ENCODE measurements at places on chromosomes 7 and 10.

- no peak for DNase-seq
Measured at GRCh38 chr10:66329147-66329546, 596.7 kb upstream of the LRRTM3 start.

DNA sequence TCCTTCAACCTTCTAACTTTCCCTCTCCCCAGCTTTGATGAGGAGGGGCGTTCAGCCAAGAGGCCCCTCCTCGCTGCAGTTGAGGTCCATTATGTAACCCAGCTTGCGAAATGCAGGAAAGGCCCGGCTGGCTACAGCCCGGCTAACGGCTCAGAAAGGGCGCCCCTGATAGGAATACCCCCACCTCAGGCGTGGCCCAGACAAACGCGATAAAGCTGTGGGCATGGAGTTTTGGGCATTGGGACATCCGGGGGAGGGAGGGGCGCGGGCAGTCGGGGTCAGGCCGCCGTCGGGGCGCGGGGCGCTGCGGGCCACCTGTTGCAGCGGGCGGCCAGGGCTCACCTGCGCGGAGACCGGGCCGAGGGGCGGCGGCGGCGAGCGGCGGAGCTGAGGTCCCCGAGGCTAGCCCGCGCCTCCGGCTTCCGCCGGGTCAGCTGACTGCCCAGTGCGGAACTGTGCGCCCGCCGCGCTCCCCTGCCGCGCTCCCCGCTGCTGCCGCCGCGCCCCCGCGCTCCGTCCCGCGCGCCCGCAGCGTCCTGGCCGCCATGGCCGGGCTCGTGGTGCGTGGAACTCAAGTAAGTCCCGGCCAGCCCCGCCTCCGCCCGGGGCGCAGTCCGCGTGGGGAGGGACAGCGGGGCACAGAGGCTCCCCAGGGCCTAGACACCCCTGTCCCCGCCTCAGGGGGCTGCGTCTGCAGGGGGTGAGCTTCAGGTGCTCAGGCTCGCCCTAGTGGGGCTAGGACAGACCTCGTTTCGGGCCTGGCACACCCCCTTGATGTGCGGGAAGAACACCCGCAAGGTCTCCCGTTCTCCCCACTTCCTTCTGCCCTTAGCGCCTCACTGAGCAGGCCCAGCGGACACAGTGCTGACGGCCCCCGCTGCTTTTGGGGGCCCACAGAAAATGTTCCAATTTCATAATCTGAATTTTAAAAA is at the start of gene LRMDA:
Gene LRMDA (plus strand): TSS at position 445 of the 932 bp plus-strand sequence.
- no peak for DNase-seq

DNA sequence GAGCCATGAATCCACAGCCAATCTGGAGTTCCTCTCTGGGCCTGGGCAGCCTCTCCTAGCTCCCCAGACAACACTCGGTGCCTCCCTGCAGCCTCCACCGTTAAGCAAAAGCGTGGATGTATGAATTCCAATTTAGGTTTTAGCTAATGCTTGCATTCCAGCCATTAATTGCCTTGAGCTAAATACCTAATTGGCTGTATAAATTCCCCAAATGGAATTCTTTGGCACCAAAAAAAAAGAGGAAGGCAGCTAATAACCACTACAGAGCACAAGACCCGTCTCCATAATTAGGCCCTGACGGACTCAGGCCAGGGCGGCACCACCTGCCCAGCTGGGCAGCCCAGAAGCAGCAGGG is 140.5 kb downstream of the PTPRN2 start:
- no peak for DNase-seq

DNA sequence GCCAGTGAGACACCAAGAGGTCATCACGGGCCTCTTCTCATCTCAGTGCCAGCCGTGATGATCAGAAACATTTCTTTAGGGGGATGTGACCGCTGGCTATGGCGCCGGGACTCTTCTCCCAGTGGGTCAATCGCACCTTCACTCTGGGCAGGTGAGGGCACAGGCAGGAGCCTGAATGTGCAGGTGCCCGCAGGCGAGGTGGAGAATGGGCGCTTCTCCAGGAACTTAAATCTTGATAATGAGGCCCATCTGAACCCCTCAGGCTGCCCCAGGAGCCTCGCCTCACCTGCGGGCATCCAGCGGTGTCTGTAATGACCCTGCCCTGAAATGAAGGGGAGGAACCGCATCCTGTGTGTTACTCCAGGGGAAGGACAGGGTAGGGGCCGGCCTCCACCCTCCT is 204.7 kb downstream of the ADARB2 start:
- no peak for DNase-seq

GRCh38 chr7:107108793-107109371 is 59.9 kb upstream of the HBP1 start:
- DNase-seq: no peak

- DNase-seq: peak; percentile 44
Measured at GRCh38 chr7:30771174-30771879, at the start of gene MINDY4. MINDY4 (plus strand) TSS chr7:30771417; CDS start chr7:30771494, 77 bp downstream.

DNA sequence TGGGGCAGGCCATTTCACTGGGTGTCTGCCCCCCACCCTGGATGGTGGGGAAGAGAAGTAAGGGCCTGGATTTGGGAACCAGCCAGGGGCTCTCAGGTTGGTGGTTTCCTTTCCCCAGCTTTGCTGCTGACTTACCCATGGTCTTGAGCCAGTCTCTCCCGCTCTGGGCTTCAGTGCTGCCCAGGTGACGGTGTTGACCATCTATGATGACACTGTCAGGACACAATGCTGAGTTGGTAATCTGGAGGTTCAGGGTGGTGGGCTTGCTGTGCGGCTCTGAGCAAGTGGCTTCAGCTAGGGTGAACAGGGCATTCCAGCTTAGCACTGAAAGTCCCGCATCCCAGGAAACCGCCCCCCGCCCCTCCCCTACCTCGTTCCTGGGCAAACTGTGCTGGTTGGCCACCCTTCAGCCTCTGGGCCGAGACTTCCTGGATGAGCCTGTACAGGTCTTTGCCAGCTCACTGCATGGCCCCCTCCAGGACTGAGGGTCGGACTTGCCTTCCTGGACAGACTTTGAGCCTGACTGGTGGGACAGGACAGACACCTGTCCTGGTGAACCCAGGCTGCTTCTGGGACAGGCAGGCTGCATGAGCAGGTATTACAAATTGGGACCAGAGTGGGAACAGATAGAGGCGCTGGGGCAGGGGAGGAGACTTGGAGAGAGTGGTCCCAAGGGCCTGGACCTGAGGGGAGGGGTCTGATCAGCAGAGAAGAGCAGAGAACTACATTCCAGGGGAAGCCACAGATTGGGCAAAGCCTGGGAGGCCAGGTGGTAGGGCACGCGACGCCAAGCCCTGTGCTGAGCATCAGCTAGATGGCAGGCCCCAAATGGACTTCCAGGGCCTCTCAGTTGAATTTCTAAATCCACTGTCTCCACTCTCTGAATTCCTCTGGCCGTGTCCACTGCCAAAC is 19.9 kb upstream of the ZMIZ1 start:
- no peak for DNase-seq

DNA sequence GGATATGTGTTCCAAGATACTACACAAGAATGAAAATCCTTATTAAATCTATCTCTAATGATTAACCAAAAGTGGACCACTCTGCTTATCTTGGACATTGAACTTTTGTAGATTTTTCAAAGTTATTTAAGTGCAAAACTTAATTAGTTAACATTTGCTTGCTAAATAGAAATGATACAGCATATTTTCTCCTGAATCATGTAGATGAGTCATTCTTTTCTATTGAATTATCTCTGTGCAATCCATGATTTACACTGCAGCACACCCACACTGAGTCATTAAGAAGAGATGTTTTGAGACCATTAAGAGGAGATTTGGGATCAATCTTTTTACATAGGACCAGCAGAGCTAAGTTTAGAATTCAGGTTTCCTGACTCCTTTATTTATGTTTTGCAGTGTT is 6.6 kb upstream of the ABCC2 start:
- DNase-seq: no peak

- no peak for DNase-seq
Measured at GRCh38 chr10:74799721-74800221, 26.6 kb upstream of the KAT6B start.

DNA sequence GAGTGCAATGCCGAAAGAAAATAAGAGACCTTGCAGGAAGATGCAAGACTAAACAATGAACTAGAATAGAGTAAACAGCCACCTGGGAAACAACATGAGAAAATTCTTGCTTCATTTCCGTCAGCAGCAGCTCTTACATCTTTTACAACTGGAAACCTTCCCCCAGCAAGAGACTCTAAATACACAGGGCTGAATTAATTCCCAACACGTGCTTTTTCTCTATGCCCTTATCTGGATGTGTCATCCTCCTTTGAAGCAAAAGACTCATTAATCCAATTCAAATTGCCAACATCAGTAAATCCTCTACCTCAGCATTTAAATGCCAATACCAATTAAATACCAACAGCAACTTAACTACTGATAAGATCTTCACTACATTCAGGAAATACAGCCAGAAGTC is 99.0 kb upstream of the PDE1C start:
- DNase-seq: no peak

GRCh38 chr10:76333326-76333725 is 901.9 kb downstream of the LRMDA start:
- DNase-seq: no peak

DNA sequence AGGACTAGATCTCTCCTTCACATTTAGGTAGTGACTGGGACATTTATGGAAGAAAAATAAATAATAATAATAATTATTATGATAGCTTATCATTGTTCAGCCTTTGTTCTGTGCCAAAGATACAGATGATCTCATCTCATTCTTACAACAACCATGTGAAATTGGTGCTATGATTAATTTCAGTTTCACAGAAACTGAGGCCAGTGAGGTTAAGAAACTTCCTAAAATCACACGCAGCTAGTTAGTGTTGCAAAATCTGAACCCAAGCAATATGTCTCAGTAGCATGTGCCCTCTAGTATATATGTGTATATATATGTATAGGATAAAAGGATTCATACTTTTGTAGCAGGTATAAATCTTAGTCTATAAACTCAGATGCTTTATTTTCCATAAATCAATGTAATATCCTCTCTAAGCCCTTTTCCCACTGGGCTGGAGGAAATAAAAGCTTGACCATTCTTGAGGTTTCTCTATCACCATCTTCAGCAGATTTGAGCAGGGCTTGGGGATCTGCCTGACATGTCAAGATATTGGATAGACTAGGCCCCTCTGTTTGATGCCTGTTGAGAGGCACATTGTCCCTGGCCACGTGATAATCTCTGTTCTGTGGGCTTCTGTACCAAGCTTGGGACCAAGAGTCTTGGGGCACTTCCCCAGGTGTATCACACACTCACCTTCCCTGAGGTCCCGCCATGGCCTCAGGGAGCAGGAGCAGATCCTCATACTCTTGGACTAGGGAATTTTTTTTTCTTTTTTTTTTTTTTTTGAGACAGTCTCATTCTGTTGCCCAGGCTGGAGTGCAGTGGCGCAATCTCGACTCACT is 172.6 kb upstream of the NRP1 start:
- no peak for DNase-seq

DNA sequence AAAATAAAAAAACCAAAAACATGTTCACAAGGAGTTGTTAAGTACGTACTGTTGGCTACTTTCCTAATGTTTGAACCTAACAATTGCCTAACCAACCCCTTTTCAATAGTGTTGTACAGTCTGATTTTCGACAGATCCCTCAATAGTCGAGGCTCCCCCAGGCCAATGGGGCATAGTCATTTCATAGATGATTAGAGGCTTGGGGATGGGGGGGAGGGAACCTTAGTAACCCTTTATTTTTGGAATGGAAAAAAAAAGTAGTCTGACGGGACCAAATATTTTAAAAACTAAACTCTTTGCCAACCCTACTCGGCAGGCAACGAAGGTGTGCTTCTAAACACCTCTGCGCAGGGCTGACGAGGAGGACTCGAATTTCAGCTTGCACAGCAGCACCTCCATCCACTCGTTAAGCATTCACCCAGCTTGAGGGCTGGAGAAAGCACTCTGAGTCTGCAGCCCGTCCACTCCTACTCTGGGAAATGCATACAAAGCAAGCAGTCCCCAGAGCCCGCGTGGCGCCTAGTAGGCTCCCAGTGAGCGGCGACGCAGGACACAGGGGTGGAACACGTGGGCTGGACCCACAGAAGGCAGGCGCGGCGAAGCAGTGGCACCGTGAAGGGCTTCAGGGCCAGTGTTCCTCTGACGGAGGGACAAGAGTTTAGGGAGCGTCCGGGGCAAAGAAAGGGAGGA is 899 bp downstream of the PUS7 start:
- DNase-seq: peak; percentile 9

DNA sequence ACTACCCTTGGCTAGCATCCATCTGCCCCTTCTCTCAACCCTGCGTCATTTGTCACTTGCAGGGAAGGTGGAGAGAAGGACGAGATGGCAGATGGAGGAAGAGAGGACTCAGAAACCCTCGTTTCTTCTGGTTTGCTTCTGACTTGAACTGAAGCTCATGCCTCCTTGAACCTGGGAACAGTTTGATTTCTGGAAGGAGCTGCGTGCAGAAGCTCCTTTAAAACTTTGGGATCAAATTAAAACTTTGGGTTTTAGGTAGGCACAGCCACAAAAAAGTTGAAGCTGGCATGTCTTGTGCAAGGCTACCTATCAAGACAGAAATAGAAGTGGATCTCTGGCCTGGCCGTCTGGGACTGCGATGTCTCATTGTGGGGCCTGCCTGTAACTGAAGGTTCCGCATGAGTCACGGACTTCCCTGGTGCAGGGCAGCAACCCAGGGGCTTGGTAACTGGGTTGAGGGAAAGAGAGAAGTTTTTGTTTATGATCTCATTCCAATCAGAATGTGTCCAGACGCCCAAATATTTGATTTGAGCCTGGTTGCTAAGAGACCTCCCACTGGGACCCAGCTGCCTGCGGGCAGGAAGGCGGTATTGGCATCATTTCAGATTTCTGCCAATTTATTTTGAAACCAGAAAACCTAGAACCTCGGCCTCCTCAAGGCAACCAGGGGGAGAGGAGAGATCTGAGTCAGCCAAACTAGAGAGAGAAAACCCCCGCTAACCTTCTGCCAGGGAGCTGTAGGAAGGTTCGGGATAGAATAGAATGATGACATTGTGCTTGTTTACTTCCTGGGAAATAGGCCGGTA is 15.8 kb upstream of the CAMK1D start:
- DNase-seq: no peak

- no peak for DNase-seq
Measured at GRCh38 chr10:95253007-95253406, 37.8 kb downstream of the PDLIM1 start.

DNA sequence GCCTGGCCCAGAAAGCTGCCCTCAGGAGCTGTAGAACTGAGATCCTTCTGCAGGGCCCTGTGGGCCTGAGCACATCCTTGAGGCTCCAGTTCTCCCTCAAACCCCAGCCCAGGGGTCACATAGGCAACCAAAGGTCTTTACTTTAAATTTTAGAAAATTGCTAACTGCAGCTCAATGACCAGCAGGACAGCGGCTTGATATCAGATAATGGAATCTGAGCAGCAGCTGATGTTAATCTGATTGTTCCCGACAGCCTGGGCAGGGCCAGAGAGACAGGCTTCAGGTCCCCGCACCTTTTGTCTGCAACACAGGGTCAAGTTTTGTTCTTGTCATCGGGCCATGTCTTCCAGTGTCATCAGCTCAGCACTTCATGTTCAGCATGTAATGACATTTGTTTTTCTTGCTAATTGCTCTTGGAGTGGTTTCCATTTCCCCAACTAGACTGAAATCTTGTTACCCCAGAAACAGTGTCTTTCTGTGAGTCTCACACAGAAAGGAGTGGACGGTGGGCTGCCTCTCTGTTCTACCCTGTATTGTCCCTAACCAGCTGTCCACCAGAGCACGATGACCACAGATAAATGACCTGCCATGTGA is 91.0 kb downstream of the PAXIP1 start:
- no peak for DNase-seq
